ENCODE measurements at places on chromosomes 3 and 15.

- DNase-seq: peak; percentile 7
These were observed 259.2 kb upstream of the CCDC54 start for GRCh38 chr3:107117922-107118536.

DNA sequence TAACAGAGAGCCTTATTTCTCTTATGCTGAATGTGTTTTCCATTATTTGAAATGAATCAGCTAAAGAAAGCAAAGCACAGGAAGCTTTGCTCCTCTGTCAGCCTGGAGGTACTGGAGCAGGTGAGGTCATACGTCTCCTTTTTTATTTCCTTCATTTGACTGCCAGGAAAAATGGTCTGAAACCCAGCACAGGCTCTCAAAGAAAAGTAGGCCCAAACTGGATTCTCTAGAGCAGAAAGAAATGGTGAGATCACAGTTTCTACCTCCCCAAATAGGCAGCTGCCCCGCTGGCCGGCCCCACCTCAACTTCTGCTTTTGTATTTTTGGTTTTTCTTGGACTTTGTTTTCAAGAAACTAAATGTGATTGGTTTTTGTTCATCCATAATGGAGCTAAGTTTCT, 95.1 kb downstream of the RPL39L start:
- peak; percentile 19 for DNase-seq

- DNase-seq: no peak
These were observed 21.7 kb downstream of the ALS2CL start for GRCh38 chr3:46671541-46672348.

DNA sequence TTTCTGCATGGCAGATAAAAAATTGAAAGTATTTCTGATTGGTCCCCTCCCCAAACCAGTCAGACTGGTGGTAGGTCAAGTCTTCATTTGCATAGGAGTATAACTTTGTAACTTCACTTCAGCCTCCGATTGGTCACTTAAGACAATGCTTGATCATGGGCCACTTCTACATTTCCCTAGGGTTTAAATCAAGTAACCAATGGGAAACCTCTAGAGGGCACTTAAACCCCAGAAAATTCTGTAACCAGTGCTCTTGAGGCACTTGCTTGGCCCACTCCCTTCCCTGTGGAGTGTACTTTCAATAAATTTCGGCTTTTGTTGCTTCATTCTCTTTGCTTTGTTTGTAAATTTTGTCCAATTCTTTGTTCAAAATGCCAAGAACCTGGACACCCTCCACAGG, 225.5 kb downstream of the ARPP21 start:
- DNase-seq: no peak

DNA sequence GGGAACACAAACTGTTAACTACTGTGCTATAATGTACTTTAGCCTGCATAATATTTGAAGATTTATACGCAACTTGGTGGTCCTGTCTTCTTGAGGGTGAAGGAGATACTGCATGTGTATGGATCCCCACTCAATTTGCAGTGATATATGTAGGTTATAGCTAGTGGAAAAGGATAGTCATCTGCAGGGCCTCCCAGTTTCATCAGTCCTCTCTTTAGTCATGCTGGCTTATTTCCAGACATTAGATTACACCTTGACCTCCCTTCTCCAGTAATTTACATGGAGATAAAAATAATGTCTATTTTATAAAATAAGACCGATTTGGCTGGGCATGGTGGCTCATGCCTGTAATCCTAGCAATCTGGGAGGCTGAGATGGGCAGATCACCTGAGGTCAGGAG, 3.7 kb downstream of the NR1D2 start:
- DNase-seq: no peak
